ENCODE measurements at places on chromosomes 6 and 20. TPM values are rescaled to one million over a fixed set of nuclear protein-coding genes. Genes with fewer than 3 reads are reported as not detected.

The CDC5L gene
- 20.4 TPM for total RNA-seq

- H3K36me3 ChIP-seq: peaks cover 17% of the 10 kb centered on the region
Observed at GRCh38 chr6:30691208-30691847, 544 bp upstream of the NRM start.

- no peaks in the 10 kb centered on the region for H3K36me3 ChIP-seq
- DNase-seq: no peak
- no peak overlapping the region for H3K4me3 ChIP-seq
- no peaks in the 10 kb centered on the region for H3K4me1 ChIP-seq
- H3K27me3 ChIP-seq: peaks cover 4% of the 10 kb centered on the region
Observed at GRCh38 chr20:50409495-50409894, 100.7 kb upstream of the PTPN1 start.

DNA sequence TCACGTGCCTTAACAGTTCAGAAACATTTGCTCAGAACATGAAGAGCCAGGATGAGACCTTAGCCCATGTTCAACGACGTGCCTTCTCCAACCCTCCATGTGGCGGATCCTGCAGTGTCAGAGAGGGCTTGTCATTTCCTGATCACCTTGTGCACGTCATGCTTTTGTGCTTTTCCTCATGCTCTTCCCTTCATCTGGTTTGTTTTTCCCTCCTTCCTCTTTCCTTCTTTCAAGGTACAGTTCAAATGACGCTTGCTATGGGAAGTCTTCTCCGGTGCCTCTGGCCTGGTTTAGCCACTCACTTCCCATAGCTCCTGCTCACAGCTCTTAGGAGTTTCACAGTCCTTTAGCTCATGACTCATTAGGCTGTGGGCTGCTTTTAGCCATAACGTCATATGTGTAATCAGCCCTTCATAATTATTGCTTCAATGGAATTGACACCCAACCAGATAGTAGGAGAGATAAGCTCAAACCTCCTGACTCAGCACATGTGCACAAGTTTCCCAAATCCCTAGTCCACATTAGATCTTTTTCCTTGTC, 102.7 kb upstream of the CNKSR3 start:
- no peaks in the 10 kb centered on the region for H3K36me3 ChIP-seq
- no peak overlapping the region for H3K27ac ChIP-seq
- DNase-seq: no peak
- H3K4me1 ChIP-seq: peaks cover 3% of the 10 kb centered on the region
- peaks cover 3% of the 10 kb centered on the region for H3K27me3 ChIP-seq
- H3K4me3 ChIP-seq: no peak overlapping the region

Measured in activated CD8-positive, alpha-beta T cell treated with anti-CD3 and anti-CD28 coated beads for 36 hours (primary cell).